ENCODE measurements at places on chromosomes 4 and X.

GRCh38 chr4:87622303-87622702 is 14.0 kb downstream of the DSPP start:
- DNase-seq = no peak

- DNase-seq = no peak
Measured at GRCh38 chrX:125952973-125953372, 213.1 kb downstream of the DCAF12L2 start.

- DNase-seq = no peak
Measured at GRCh38 chr4:10346023-10346422, 111.2 kb downstream of the ZNF518B start.

DNA sequence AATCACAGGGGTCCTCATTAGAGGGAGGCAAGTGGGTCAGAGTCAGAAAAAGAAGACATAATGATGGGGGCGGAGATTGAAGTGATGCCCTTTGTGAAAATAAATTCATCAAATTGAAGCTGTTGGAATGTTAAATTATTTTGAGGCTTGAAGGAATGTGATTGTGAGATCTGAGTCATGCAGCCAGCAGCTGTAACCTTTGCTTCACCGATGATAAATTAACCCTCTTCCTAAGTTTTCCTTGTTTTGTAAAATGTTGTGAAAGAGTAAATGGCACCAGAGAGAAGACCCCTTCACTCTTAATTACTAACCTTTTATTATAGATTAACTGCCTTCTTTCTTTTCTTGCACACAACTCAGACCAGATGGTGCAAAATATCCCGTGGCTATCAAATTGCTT is 47.7 kb upstream of the FAM9A start:
- DNase-seq = no peak

- DNase-seq = no peak
Measured at GRCh38 chr4:137427411-137427810, 104.9 kb downstream of the PCDH18 start.

- no peak for DNase-seq
Measured at GRCh38 chrX:25663701-25664100, 474.4 kb upstream of the MAGEB18 start.

DNA sequence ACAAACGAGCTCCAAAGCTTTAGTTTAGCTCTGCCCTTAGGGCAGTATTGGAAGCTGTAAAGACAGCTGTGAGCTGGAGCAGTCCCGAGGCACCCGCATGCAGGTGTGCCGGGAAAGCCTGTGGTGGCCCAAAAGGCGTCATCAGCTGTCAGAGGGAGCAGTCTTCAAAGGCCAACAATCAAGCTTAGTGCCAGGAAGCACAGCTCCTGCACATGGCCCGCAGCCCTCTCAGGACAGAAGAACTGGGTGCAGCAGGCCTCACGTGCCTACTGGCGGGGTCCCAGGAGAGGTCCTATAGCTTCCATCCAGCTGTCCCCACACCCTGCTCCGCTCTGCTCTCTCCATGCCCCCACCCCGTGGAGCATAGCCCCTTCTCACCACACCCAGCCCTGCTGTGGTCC is 92.2 kb upstream of the TRIM2 start:
- DNase-seq = no peak

GRCh38 chrX:646228-646495 is 15.6 kb downstream of the SHOX start:
- DNase-seq = no peak

- no peak for DNase-seq
Measured at GRCh38 chrX:112259375-112259774, 176.8 kb upstream of the TRPC5 start.

- no peak for DNase-seq
Measured at GRCh38 chr4:168551945-168552695, 55.3 kb downstream of the PALLD start.

- no peak for DNase-seq
Measured at GRCh38 chr4:7029212-7029611, 14.0 kb upstream of the TADA2B start.

- no peak for DNase-seq
Measured at GRCh38 chrX:148540671-148541583, 40.5 kb downstream of the AFF2 start.
